ENCODE measurements at places on chromosomes 5 and 9.

DNA sequence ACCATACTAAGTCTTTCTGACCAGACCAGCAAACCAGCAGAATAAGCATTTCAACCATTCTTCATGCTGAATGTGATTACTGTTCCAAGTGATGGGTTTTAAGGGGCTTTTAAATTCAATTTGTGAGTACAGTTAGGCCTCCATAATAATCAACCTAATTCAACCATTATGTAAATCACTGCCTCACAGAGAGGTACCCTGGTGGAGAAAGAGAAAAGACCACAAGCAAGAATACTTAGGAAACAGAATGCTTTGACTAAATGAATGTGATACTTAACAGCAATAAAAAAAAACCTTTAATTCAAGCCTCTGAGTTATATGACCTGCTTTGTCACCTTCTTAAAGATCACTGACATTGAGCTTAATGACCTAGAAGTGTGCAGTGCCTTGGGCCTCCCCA lies 162.1 kb downstream of the EPB41L4A start:
- no peak for DNase-seq

- no peak for DNase-seq
These were observed 478.1 kb upstream of the CDH9 start for GRCh38 chr5:27516437-27516836.

GRCh38 chr5:95956021-95956899 lies 5.4 kb downstream of the ELL2 start:
- no peak for DNase-seq

DNA sequence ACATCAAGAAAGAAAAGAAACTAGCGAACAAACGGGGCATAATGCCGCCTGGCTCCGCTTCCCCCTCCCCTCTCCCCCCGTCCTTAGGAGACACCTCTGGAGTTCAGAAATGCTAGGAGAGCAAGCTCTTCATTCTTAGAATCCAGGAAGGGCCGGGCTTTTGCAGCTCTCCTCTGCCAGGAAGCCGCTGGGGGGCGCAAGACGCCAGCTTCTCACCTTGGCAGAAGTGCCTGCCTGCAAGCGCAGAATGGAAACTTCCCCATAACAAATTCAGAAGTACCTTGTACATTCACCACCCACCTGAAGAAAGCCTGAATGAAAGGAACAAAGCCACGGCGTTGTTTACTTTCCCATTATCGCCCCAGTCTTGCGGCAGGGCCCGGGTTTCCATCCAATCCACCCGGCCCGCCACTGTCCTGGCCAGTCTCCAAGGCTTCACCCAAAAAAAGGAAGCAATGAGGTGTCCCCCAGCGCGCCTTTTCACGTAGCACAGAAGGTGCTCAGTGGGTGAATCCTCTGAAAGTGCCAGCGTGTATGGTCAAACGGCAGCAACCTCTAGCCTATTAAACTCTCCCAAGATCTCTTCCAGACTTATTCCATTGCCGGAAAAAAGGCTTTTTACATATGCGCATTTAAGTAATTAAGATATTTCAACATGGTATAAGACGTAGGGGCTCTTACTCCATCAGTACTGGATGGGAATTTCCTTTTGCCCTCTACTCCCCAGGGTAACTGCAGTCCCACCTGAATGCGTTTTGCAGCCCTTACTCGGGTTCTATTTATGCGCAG lies 1.6 kb upstream of the GADD45G start:
- peak; percentile 81 for DNase-seq

DNA sequence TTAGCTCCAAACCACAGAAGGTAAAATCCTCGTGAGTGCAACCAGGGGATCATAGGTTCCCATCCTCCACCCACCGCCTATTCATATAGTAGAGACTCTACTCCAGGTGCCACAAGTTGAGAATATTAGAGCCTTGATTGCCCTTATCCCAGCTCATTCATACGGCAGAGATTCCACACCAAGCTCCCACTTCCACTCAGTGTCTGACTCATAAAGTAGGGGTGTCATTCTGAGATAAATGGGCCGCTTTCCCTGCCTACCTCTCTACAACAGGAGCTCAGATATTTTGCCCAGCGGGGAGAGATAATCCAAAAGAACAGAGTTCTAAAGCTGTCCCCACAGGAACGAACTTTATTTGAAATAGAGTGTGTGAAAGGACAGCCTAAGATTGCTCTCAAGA lies 9.4 kb downstream of the SLC22A4 start:
- no peak for DNase-seq

GRCh38 chr5:72744136-72744535 lies 72.3 kb upstream of the TNPO1 start:
- no peak for DNase-seq

DNA sequence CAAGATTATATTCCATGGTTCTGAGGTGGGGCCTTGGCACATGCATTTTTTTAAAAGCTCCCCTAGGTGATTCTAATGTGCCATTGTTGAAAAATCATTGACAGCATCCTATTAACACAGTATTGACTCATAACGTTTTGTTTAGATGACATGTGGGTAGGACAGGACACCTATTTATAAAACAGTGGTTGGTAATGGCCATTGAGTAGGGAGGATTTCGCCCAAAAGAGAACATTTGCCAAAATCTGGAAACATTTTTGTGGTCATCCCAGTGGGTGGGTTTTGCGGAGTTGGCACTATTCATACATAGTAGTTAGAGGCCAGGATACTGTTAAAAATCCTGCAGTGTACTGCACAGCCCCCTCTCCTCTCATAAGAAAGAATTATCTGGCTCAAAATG lies 6.4 kb upstream of the CHD1 start:
- no peak for DNase-seq

DNA sequence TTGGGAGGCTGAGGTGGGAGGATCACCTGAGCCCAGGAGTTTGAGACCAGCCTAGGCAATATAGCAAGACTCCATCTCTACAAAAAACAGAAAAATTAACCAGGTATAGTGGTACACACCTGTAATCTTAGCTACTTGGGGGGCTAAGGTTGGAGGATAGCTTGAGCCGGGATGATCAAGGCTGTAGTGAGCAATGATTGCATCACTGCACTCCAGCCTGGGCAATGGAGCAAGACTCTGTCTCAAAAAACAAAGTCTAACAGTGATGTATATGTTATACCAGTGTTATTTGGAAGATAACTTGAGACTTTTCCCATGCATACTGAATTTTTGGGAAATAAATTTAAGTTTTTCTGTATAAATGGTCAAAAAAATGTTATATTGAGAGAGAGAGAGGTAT lies 146.3 kb downstream of the ZCCHC7 start:
- no peak for DNase-seq

DNA sequence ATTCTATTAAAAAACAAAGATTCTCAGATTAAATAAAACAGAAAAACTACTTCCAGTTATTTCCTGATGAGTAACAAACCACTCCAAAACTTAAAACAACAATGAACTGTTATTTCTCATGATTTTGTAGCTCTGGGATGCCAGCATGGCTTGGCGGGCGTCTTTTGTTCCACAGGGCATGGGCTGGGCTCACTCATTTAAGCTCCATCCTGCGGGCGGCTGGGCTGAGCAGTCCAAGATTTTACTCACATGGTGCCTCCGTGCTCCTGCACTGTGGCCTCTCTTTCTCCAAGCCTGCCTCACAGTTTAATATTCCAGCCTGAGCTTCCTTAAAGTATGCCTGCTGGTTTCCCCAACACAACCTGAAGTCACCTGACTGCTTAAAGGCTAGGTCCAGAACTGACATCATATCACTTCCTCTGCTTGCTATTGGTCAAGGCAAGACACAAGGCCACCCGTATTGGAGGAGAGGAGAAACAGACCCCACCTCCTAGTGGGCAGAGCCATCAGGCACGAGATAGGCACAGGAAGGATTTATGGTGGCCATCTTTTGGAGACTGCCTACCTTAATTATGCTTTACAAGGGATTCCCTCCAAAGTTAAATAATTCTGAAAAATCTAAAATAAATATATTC lies 41.6 kb upstream of the ZBTB43 start:
- no peak for DNase-seq

- DNase-seq = no peak
These were observed 93.8 kb downstream of the CSNK1G3 start for GRCh38 chr5:123605822-123606221.

GRCh38 chr5:145316282-145316681 lies 518.9 kb downstream of the PRELID2 start:
- no peak for DNase-seq

DNA sequence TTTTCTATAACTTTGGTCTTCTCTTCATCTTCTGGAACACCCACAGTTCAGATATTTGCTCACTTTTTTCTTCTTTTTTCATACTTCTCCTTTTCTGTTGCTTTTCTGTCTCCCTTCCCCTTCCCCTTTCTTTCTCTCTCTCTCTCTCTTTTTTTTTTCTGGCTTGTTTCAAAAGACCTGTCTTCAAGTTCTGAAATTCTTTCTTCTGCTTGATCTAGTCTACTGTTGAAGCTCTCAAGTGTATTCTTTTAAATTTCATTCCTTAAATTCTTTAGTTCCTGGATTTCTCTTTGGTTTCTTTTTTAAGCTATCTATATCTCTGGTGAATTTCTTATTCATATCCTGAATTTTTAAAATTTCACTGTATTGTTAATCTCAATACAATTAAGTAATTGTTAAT lies 11.2 kb downstream of the ALG2 start:
- DNase-seq = no peak

DNA sequence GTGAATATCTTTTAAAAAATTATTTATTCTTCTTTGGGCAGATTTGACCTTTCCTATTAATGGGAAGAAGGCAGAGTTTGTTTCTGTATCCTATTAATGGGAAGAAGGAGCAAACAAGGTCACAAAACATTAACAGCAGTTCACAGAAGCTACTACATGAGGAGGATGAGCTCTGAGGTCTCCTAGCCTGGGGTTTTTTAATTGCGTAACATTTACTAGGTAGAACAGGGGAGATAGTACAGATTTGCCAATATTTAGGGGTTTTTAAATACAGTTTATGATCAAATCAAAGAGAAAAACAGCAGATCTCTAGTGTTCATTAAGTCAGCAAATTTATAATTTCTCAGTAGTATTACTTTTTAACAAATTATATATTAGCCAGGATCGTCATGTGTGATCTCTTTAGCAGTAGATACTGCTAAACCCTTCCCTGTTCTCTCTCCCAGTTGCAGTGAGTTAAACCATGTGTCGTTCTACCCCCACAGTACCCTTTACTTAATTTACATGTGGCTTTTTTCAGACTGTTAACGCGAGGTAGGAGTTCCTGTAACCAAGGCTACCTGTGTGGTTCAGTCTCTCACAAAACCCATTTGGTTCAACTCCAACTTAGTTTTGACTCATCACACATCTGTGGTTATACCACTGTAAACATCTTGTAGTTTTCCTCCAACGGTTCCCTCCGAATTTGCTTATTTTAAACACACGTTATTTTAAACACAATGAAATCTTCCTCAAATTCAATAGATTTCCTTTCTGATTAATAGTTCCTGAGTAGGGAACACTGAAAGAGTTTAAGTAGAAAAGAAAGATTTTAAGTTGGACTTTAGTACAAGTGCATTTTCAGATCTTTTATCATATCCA lies 13.3 kb downstream of the SLC25A46 start:
- DNase-seq = peak; percentile 3

- DNase-seq = no peak
These were observed 73.7 kb upstream of the IQGAP2 start for GRCh38 chr5:76329346-76329745.

GRCh38 chr5:59206132-59206581 lies 623.3 kb downstream of the RAB3C start:
- no peak for DNase-seq

All from memory B cell (primary cell).